ENCODE measurements at places on chromosomes 5 and 9.

- DNase-seq = no peak
Observed at GRCh38 chr5:135222771-135223170, 176.3 kb downstream of the MACROH2A1 start.

DNA sequence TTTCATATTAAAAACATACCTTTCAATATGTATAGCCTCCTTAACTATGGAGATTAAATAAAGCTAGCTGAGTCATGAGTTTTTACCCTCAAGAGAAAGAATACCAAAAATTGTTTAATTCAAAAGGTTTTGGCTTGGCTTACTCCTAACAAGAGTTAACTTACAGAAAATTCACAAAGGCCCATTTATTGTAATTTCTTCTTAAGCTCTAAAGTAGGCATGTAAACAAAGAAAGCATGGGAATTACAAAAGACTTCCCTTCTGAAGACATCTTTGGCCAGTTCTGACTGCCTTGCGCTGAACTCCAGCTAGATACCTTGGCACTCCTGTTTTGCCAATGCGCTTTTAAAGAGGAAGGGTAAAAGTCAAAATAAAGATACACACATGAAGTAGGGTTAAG lies 28.2 kb downstream of the PUM3 start:
- no peak for DNase-seq

GRCh38 chr5:69202497-69202896 lies 13.1 kb downstream of the CENPH start:
- no peak for DNase-seq

DNA sequence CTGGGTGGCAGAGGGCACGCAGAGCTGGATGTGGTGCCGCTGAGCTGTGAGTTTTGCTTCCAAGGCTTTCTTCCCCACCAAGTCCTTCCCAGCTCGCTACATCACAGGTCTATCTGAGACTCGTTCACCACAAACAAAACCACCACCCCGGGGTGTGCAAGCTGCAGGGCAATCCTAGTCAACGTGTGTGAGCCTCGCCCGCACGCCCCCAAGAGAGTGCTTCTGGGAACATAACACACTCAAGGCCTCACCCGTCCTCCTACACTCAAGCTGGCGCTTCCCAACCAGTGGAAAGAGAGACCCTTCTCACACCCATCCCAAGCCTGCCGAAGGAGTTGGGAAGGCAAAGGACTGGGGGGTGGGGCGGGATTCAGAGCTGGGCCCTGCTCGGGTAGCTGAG lies 10.6 kb downstream of the SNAPC4 start:
- no peak for DNase-seq

GRCh38 chr5:77022511-77023417 lies 7.4 kb upstream of the AGGF1 start:
- DNase-seq = no peak
